CD4-positive, alpha-beta T cell treated with Interleukin-17A for 4 hours (primary cell): ENCODE measurements at places on chromosomes 6 and 20.

- DNase-seq: no peak
Measured at GRCh38 chr6:83514866-83515466, 2.6 kb downstream of the PRSS35 start.

GRCh38 chr6:100035873-100036653 lies 42.0 kb upstream of the MCHR2 start:
- DNase-seq: no peak

DNA sequence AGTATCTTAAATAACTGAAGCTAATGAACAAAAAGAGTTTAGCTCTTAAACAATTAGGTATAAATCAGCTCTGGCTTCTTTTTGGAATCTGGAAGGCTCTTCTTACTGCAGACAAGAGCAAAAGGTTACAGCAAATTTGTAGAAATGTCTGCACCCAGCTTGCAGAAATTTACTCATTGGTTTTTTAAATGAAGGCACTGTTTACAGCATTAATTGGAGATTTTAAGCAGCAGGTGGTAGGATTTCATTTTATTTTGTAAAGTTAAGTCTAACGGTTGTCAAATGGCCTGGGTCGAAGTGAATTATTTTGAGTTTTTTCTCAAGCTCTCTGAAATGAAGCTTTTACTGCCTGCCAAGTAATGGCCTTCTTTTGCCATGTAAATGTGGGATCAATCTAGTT lies 102.1 kb downstream of the NRSN1 start:
- no peak for DNase-seq

DNA sequence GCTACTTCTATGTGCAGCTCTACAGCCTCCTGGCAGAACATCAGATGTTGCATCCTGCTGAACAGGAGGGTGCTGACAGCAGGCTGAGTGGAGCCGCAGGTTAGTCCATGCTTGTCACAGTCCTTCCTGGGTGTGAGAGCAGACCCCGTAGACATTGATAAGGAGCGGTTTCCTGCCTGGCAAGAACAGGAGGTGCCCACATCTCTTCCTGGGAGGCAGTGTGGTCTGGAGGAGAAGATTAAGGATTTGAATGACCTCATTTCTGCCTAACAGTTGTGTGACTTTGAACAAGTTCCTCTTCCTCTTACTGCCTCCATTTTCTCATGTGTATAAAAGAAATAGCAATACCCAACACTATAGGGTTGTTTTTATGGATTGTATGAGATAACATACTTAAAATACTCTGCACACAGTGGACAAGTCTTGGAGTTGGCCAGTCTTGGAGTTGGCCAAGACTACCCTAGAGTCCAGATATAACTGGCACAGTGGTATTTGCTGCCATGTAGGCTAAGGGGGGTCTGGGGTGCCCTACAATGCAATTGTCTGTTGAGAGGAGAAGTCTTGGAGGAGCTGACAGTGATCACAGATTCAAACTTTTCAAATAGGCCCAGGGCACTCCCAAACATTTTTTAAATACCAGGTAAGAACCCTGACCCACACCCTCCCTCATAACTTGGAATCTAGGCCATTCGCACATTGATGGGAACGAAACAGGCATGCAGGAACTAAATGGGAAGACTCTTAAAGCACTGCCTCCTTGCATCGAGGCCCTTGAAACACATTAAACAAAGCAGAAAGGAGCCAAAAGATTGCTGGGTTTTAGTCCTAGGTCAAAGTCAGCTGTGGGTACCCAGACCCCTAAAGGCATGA lies 32.6 kb upstream of the TBC1D7 start:
- DNase-seq: no peak

DNA sequence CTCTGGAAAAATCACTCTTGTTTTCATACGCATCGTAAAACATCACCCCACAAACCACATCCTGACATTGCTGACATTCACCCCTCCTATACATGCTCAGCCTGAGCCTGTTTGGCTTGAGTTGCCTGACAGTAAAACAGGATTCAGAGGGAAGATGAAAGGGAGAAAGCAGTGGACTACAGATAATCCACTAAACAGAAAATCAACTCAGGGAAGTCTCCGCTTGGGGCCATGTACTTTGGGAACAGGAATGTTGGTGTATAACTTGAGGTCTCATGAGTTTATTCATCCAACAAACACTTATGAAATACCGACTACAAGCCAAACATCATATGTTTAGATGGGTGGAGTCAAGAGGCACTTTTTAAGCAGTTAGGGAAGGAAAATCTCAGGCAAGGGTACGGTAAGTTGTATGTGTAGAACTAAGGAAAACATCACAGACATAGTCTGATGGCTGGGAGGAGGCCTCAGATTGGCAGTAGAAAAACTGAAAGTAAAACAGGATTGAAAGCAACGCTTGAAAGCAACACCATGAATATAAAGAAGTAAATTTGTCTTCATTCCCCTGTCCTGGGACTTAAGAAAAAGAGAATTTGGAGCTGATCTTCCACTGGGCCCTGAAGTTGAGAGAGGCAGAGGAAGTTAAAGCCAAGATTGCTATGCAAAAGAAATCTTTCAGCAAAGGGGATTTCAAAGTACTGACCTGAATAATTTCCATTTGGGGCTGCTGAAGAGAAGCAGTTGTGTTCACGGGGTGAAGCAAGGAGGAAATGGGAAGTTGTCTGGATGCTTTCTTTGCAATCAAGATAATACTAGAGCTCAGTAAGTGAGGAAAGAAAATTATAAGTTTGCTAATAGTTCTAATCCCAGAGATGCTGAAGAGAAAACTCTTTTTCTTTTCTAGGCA lies 28.8 kb downstream of the PDE7B start:
- peak; percentile 64 for DNase-seq

DNA sequence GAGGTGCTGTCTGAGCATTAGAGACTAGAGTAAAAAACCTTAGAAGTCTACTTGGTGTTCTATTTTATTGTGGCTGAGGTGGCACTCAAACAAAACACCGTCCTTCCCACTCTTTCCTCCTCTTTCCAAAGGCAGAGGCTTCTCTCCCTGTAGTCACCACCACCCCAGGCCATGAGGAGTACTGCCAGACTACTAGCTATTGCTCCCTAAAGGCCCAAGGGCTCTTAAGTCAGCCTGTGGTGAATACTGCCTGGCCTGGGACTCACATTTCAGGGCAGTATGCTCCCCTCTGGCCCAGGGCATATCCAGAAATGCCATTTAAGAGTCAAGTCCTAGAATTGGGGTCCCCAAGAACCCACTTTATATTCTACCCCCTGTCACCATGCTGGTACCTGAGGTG lies 309.7 kb upstream of the IMPG1 start:
- DNase-seq: no peak

- DNase-seq: no peak
Measured at GRCh38 chr6:87029711-87030314, 65.1 kb downstream of the CGA start.

DNA sequence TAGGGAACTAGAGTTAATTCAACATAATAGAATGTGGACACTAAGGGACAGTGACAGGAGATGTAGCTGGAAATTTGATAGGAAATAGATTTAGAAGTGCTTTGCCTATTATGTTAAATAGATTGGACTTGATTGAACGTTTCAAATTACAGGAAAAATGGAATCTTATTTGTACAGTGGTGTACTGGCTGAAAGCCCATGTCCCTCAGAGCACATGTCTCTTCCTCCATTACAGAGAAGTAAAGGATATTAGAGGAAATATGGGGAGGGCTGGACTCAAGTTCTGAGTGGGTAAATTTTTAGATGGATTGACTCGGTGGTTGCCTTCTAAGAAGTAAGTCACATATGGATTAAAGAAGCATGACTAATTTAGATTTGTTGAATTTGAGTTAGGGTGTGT lies 11.4 kb downstream of the PKIB start:
- DNase-seq: no peak

DNA sequence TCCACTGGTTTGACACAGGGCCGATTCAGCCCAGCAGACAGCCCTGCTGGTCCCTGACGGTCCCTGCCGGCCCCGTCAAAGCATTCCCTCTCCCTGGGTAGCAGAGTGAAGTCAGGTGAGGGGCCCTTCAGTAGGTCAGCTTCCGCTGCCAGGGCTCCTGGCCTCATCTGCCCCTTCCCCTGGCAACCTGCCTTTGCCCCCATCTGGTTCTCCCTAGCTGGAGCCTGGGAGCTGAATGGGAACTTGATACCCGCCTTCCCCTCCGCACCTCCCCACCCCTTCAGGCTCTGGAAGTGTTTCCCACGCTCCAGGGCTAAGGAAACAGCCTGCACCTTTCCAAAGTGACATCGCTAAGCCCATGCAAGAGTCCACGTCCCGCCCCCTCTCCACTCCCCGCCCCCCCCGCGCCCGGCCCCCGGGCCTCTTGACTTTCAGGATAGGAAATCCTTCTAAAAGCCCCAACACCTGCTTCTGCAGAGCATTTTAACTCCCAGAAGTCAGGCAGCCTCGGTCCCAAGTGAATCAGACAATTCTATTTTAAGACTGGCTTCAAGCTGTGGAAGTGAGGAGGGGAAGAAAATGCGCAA lies 53.3 kb downstream of the ISM1 start:
- DNase-seq: no peak

- DNase-seq: no peak
Measured at GRCh38 chr20:8082989-8083388, 49.1 kb upstream of the PLCB1 start.

- no peak for DNase-seq
Measured at GRCh38 chr6:24861934-24862333, 63.2 kb upstream of the ARMH2 start.

DNA sequence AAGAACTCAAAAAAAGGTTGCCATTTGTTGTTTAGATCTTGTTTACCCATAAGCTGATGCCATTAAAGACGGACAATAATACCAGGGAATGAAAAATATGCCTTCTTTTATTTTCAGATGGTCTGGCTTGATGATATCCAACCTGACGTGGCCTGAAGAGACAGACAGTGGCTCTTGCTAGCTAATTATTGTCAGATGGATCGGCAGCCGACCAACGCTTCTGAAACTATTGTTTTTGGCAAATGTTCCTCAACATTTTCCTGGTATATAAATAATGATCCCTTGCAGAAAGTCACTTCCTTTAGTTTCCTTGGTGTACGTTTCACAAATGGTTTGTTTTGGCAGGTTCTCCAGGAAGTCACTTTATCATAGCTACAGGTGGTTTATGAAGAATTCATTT lies 290.9 kb upstream of the TSHZ2 start:
- DNase-seq: no peak

DNA sequence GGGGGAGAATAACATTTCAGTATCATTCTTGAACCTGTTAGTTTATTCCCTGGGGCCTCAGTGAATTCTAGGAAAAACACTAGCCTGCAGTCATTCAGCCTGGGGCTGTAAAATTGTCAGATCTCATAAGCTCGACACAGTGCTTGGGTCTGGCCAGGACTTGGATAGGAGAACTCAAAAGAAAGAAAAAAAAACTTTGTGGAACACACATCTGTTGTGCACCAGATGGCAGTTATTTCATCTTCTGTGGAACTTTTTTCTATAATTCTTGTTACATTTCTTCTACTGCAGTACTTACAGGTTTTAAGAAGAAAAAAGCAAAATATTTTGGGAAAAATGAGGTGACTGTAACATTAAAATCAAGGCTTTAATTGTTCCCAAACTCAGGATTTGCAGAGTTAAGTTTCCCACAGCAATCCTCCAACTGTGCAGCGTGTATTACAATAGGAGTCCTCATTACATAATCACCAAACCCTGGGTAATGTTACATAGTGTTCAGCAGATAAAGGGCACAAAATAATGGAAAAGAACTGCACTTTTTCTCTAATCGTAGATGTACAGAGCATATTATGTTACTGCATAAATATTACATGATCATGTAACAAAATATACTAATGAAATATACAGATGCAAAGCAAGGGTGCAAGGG lies 531.1 kb upstream of the CITED2 start:
- DNase-seq: no peak

GRCh38 chr6:127267646-127268625 lies 1.3 kb downstream of the RNF146 start:
- DNase-seq: peak; percentile 4

DNA sequence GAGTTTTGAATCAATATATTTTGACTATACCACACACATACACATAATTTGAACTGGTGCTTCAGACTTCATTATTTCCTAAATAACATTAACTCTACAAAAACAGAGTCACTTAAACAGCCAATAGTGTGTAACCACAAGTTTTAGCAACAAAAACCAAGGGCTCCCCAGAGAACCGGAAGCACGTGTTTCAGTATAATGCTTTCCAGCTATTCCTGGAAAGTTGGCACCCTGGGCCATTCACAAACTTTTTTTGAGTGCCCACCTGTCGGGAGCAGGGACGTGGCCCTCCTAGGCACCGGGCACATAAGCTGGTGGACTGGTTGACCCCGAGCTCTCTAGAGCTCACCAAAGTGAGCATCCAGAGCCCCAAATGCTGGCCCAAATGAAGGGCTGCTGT lies 1.9 kb upstream of the SLC35D3 start:
- DNase-seq: no peak

GRCh38 chr6:169188475-169188874 lies 65.2 kb downstream of the THBS2 start:
- DNase-seq: no peak

DNA sequence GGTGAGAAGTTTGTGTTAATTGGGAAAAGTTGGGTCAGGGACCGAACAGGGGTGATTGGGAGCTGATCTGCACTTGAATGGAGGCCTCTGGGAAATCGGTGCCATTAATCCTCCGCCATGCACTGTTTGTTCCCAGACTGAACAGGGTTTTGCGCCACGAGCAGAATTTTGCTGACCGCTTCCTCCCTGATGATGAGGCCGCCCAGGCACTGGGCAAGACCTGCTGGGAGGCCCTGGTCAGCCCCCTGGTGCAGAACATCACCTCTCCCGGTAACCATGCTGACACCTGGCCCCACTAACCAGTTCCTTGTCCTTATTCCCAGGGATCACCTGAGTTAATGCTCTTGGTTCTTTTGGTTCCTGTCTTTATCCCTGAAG lies 21.7 kb downstream of the CUL9 start:
- no peak for DNase-seq

GRCh38 chr20:44404204-44405181 lies 49.0 kb downstream of the HNF4A start:
- no peak for DNase-seq

DNA sequence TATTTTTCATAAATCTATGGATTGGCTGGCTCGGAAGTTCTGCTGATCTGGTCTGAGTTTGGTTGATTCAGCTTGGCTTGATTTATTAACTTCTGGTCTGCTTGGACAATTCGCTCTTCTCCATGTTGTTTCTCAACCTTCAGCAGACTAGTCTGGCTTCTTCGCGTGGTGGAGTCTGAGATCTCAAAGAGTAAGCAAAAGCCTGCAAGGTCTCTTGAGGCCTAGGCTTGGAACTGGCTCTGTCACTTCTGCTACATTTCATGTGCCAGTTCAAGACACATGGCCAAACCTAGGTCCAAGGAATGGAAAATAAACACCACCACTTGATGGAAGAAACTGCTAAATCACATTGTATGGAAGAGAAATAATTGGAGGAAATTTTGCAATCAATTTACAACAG lies 115.1 kb upstream of the JAG1 start:
- no peak for DNase-seq
